ENCODE measurements at places on chromosomes 3 and 15. TPM values are rescaled to one million over a fixed set of nuclear protein-coding genes. Genes with fewer than 3 reads are reported as not detected.

CHDH gene
- 36.5 TPM for total RNA-seq

C15orf62 gene
- 0.14 TPM for total RNA-seq

DNA sequence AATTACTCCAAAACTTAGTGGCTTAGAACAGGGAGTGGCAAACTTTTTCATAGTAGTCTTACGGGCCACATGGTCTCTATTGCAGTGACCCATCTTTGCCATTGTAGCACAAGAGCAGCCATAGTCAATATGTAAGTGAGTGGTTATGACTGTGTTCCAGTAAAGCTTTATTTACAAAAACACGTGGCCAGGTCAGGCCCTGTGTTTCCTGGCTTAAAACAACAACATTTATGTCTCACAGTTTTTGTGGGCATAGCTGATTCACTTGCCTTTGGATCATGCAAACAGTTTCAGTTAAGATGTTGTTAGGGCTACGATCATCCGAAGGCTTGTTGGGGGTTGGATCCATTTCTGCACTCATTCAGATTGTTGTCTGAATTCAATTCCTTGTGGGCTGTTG lies 103.8 kb downstream of the CHCHD6 start:
- H3K27me3 ChIP-seq = no peaks in the 10 kb centered on the region
- no peaks in the 10 kb centered on the region for H3K36me3 ChIP-seq
- H3K27ac ChIP-seq = no peak overlapping the region
- no peak overlapping the region for H3K4me3 ChIP-seq
- H3K4me1 ChIP-seq = no peaks in the 10 kb centered on the region
- no peak for DNase-seq

NUP210 gene
- 6.0 TPM for total RNA-seq

- no peaks in the 10 kb centered on the region for H3K27me3 ChIP-seq
- no peak overlapping the region for H3K4me3 ChIP-seq
- H3K36me3 ChIP-seq = no peaks in the 10 kb centered on the region
- DNase-seq = no peak
- H3K27ac ChIP-seq = no peak overlapping the region
Observed at GRCh38 chr3:25386686-25387255, 41.3 kb upstream of the RARB start.

All from transverse colon (tissue), 4 donors.